ENCODE measurements at places on chromosomes 12 and 14. TPM values are rescaled to one million over a fixed set of nuclear protein-coding genes. Genes with fewer than 3 reads are reported as not detected.
A peak's percentile ranks its signal among the peaks of the same experiment; 100 is the strongest.

- DNase-seq, result no peak
- H3K27me3 ChIP-seq, result no peaks in the 10 kb centered on the region
- no peak overlapping the region for H3K27ac ChIP-seq
- no peaks in the 10 kb centered on the region for H3K36me3 ChIP-seq
- no peaks in the 10 kb centered on the region for H3K4me1 ChIP-seq
- H3K4me3 ChIP-seq, result no peak overlapping the region
Measured at GRCh38 chr14:70709726-70710382, 68.1 kb downstream of the TTC9 start.

Gene DPPA3
- not detected for total RNA-seq

Gene VRTN
- total RNA-seq, result not detected

DNA sequence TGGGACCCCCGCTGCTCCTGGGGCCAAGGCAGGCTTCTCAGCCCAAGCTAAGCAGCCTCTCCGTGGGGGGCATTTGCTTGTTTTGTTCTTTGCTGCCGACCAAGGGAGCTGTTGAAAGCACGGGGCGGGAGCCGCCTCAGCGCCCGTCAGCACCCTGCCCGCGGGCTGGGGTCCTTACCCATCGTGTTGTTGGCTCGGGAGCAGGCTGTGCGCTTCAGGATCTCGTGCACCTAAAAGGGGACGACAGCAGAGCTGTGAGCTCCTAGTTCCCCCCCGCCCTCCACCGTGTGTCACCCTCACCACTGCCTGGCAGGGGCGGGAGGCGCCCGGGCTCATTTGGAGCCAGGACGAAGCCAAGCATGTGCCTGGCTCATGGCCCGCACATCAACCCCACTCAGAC, 117.5 kb downstream of the ANO2 start:
- H3K36me3 ChIP-seq, result no peaks in the 10 kb centered on the region
- no peak for DNase-seq
- H3K27ac ChIP-seq, result no peak overlapping the region

- no peaks in the 10 kb centered on the region for H3K27me3 ChIP-seq
- H3K4me1 ChIP-seq, result no peaks in the 10 kb centered on the region
- DNase-seq, result no peak
- no peaks in the 10 kb centered on the region for H3K36me3 ChIP-seq
Measured at GRCh38 chr12:105024928-105025327, 38.8 kb downstream of the NOPCHAP1 start.

DNA sequence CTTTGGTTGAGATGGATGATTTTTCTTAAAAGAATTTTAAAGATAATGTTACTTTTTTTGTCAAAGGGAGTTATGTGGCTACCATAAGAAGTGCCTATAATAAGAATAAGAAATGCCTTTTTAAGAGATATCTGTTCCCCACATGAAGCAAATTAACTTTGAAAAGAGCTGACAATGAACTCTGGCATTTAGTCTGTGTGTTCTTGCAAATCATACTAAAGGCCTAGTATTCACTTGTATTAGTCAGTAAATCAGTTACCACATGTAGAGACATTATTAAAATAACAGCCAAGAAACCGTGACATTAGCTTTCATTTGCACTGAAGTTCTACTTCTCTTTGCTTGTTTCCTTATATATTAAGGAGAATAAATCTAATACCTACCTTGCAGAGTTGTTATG, 296.3 kb downstream of the CCDC91 start:
- H3K4me3 ChIP-seq, result no peak overlapping the region
- no peak for DNase-seq
- no peak overlapping the region for H3K27ac ChIP-seq
- H3K27me3 ChIP-seq, result no peaks in the 10 kb centered on the region
- no peaks in the 10 kb centered on the region for H3K4me1 ChIP-seq

DNA sequence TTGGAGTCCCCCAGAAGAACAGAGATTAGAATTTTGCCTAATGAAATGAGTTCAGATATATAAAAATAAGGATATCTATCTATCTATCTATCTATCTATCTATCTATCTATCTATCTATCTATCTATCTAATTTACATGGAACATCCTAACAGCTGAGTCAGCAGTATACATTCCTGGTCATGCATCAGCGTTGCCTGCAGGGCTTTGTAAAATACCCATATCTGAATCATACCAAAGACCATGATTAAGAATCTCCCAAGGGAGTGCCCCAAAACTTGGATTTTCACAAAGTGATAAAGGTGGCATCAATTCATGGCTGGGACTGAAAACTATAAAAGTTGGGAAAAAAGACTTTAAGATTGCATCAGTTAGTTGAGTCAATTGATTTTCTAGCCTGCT, 32.7 kb upstream of the SYT10 start:
- no peaks in the 10 kb centered on the region for H3K27me3 ChIP-seq
- no peak overlapping the region for H3K4me3 ChIP-seq
- no peak overlapping the region for H3K27ac ChIP-seq
- no peaks in the 10 kb centered on the region for H3K4me1 ChIP-seq
- no peaks in the 10 kb centered on the region for H3K36me3 ChIP-seq
- no peak for DNase-seq

DNA sequence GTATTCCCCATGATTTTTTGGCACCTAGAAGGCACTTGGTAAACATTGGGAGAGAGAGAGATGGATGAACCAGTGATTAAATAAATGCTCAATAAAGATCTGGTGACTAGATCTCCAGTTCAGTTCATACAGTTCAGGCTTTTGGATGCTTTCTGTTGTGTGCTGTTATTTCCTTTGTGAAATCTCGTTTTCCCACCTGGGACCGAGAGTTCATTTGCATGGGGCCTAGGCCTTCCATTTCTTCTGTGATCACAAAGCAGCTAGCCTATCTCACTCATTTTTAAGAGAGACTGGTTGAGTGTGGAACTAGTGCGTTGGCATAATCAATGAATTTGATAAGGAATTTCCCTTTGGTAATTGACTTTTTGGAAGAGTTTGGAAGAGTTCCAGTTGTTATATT, 104.0 kb downstream of the VRK1 start:
- H3K36me3 ChIP-seq, result no peaks in the 10 kb centered on the region
- no peak for DNase-seq
- no peaks in the 10 kb centered on the region for H3K4me1 ChIP-seq
- H3K27ac ChIP-seq, result no peak overlapping the region
- no peak overlapping the region for H3K4me3 ChIP-seq

GRCh38 chr12:75815756-75816155, 215.8 kb downstream of the PHLDA1 start:
- no peaks in the 10 kb centered on the region for H3K4me1 ChIP-seq
- no peaks in the 10 kb centered on the region for H3K36me3 ChIP-seq
- no peaks in the 10 kb centered on the region for H3K27me3 ChIP-seq
- no peak for DNase-seq
- H3K4me3 ChIP-seq, result no peak overlapping the region

Gene KRT79
- total RNA-seq, result not detected

Gene ADGRD1
- total RNA-seq, result 42.9 TPM

GRCh38 chr12:100987552-100988521, 193.3 kb downstream of the ANO4 start:
- H3K27me3 ChIP-seq, result no peaks in the 10 kb centered on the region
- no peaks in the 10 kb centered on the region for H3K36me3 ChIP-seq
- no peak for DNase-seq

DNA sequence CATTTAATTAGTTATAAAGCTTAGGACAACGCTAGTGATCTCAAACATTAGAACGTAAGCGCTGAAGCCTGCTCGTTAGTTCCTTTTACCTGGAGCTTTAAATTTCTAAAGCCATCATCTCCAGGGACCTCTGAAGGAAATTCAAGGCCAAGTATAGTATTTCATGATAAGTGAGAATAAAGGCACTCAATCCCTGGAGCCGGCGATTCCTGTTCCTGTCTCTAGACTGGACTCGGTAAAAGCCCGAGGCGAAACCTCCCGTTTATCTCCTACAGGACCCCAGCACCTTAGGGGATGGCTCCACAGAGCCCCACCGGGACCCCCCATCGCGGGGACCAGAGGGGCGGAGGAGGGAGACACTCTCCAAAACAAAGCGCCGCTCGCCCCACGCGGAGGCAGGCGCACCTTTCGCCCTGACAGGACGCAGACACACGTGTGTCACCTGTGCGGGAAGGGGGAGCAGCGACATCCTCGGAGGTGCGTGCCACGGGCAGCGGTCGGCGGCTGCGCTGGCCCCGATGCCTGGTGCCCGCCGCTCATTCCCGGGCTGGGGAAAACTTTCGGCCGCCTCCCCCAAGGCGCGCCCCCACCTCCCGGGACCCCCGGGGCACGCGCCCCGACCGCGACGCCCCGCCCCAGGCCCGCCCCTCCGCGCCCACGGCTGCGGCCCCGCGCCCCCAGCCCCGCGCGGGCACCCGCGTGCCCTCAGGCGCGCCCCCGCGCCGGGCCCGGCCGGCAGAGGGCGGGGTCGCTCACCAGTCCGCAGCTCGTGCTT, 678 bp downstream of the RPS6KA5 start:
- no peaks in the 10 kb centered on the region for H3K36me3 ChIP-seq
- peak; percentile 70 for DNase-seq
- H3K4me1 ChIP-seq, result peaks cover 24% of the 10 kb centered on the region
- H3K27ac ChIP-seq, result peak overlapping the region; percentile 97

Gene NINJ2
- total RNA-seq, result 8.3 TPM

- H3K27me3 ChIP-seq, result no peaks in the 10 kb centered on the region
- H3K4me3 ChIP-seq, result no peak overlapping the region
- no peak overlapping the region for H3K27ac ChIP-seq
- no peak for DNase-seq
- H3K36me3 ChIP-seq, result no peaks in the 10 kb centered on the region
Measured at GRCh38 chr14:32224737-32225377, 21.8 kb upstream of the RNU6-8 start.

- peaks cover 16% of the 10 kb centered on the region for H3K36me3 ChIP-seq
- H3K27ac ChIP-seq, result peak overlapping the region; percentile 90
- no peak for DNase-seq
- peaks cover 4% of the 10 kb centered on the region for H3K4me1 ChIP-seq
- H3K27me3 ChIP-seq, result no peaks in the 10 kb centered on the region
Measured at GRCh38 chr14:92794547-92794941, 439 bp downstream of the GOLGA5 start.

DNA sequence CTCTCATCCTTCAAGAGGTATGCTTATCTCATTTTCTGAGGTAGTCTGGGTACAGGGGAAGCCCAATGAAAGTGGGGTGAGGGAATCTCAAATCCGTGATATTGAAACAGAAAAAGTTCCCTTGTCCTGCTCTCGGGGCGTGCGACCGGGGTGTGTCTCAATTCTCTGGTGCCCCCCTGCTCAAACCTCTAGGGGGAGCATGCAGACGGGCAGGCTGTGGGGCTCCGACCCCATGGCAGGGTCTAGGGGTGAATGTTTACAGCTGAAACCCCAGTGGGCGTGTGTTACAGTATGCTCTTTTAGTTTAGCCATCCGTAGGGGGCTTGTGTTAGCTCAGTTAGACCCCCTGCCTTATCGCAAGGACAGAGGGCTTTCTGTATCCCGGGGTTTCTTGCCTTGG, 68.7 kb downstream of the PTPRQ start:
- H3K36me3 ChIP-seq, result no peaks in the 10 kb centered on the region
- H3K4me1 ChIP-seq, result no peaks in the 10 kb centered on the region
- H3K27me3 ChIP-seq, result no peaks in the 10 kb centered on the region
- no peak overlapping the region for H3K4me3 ChIP-seq
- DNase-seq, result no peak

DNA sequence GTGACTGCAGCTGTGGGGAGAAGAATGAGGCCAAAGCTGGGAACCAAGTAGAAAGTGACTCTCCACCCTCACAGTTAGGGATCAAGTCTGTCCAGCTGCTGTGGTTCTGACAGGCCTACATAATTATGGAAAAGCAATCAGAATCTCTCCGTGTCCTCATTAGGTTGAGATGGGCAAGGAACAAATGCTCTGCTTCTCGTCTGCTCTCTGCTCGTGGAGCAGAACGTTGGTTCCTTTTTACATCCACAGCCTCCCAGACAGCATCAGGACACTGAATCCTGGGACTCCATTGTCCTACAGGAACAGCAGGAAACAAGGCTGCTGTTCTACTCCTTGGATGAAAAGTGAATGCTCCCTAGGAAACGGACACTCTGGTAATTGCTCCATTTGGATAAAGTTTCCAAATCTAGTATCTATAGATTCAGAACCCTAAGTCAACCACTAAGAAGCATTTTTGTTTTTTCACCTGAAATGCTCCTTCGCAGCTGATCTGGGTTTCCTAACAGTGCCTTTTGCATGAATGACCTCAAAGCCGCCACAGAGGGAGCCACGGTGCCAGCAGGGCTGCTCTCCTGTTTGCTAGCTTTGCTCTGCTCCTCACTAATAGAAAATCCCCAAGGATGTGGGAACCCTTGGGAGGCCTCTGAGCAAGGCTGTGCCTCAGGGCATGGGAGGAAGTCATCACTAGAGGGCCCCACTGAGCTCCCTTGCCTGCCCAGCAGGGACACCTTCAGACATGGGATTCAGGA, 102.0 kb downstream of the EGLN3 start:
- no peak overlapping the region for H3K27ac ChIP-seq
- H3K27me3 ChIP-seq, result no peaks in the 10 kb centered on the region
- no peak overlapping the region for H3K4me3 ChIP-seq
- DNase-seq, result no peak
- no peaks in the 10 kb centered on the region for H3K4me1 ChIP-seq

- H3K27me3 ChIP-seq, result no peaks in the 10 kb centered on the region
- peak overlapping the region; percentile 89 for H3K27ac ChIP-seq
- H3K4me1 ChIP-seq, result peaks cover 31% of the 10 kb centered on the region
- DNase-seq, result peak; percentile 77
Measured at GRCh38 chr12:122081697-122082221, 3.2 kb downstream of the MLXIP start.

Gene RHOJ
- 43.7 TPM for total RNA-seq

Gene KRT74
- not detected for total RNA-seq

Gene GNB3
- 6.6 TPM for total RNA-seq

DNA sequence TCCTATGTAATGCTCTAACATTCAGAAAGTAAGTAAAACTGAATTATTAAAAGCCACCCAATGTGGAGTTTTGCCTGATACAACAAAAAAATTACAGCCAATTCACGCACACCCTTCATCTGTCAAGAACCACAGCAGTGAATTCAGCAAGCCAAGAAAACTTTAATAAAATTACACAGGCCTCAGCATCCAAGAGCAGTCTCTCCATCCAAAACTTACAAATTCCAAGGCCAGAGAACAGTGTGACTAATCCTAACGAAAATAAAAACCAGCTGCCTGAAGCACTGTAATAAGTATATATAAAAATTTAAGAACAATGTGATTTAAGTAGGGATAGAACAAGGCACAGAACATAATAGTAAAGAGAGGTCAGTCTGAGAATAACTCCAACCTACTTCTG, 54.2 kb downstream of the SIX6 start:
- H3K27ac ChIP-seq, result no peak overlapping the region
- no peaks in the 10 kb centered on the region for H3K36me3 ChIP-seq
- H3K27me3 ChIP-seq, result no peaks in the 10 kb centered on the region
- no peaks in the 10 kb centered on the region for H3K4me1 ChIP-seq

DNA sequence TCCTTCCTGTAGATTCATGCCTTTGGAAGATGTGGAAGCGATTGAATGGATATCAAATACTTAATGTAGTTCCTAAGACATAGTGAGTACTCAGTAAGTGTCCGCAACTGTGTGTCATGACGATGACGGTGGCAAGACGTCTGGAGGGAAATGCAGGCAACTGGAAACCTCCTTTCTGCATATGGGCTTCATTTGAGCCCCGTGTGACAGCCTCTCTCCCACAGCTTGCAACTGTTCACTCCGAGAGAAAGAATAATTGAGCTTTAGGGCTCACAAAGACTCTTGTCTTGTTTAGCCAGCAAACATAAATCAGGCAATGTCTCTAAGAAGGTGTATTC, 6.9 kb downstream of the CFAP251 start:
- H3K4me1 ChIP-seq, result no peaks in the 10 kb centered on the region
- H3K36me3 ChIP-seq, result no peaks in the 10 kb centered on the region
- DNase-seq, result no peak
- no peaks in the 10 kb centered on the region for H3K27me3 ChIP-seq
- no peak overlapping the region for H3K4me3 ChIP-seq

GRCh38 chr14:75643985-75644384, 16.7 kb downstream of the ERG28 start:
- H3K4me3 ChIP-seq, result no peak overlapping the region
- no peaks in the 10 kb centered on the region for H3K36me3 ChIP-seq
- H3K27ac ChIP-seq, result no peak overlapping the region
- no peaks in the 10 kb centered on the region for H3K4me1 ChIP-seq
- DNase-seq, result no peak
- no peaks in the 10 kb centered on the region for H3K27me3 ChIP-seq

Gene CLEC2A
- total RNA-seq, result not detected

Gene KCNK13
- not detected for total RNA-seq
